Hypothalamus (tissue), 51 donors: ENCODE measurements at places on chromosomes 7 and 10.
A peak's percentile ranks its signal among the peaks of the same experiment; 100 is the strongest.

DNA sequence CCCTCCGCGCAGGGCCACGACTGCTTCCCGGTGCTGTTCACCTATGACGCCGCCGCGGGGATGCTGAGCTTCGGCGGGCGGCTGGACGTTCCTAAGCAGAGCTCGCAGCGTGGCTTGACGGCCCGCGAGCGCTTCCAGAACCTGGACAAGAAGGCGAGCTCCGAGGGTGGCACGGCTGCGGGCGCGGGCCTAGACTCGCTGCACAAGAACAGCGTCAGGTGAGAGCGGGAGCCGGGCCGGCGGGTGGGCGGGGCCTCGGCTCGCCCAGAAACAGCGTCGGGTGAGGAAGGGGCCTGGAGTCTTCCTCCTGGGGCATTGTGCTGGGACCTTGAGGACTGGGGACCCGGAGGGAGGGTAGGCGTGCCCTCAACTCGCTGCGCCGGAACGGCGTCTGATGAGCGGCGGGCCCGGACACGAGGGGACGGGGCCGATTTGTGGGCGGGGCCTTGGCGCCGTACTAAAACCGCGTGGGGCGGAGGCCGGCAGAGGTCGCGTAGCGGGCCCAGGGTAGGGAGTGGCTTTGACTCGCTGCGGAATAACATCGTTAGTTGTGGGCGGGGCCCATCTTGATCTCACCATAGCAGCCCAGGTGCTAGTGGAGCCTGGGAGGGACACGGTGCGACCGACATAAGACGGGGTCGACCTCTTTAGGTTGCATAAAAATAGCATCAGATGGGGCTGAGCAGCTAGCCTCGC is 15.6 kb downstream of the PDAP1 start:
- peak; percentile 65 for DNase-seq

GRCh38 chr10:47078393-47079203 is 167.4 kb downstream of the PTPN20 start:
- no peak for DNase-seq

- no peak for DNase-seq
Measured at GRCh38 chr7:45179666-45180065, 22.1 kb downstream of the RAMP3 start.

DNA sequence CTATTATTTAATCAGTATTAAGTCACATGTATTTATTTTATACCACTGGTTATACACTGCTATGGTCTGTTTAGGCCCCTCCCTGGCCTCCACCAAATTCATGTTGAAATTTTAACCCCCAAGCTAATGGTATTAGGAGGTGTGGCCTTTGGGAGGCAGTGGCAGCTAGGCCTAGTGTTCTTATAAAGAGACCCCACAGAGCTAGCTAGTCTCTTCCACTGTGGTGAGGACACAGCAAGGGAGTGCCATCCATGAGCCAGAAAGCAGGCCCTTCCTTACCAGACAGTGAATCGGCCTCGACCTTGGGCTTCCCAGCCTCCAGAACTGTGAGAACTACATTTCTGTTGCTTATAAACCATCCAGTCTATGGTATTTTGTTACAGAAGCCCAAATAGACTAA is 28.7 kb downstream of the RBM48 start:
- DNase-seq = no peak

GRCh38 chr10:102175415-102175814 is 23.2 kb downstream of the NOLC1 start:
- peak; percentile 26 for DNase-seq

DNA sequence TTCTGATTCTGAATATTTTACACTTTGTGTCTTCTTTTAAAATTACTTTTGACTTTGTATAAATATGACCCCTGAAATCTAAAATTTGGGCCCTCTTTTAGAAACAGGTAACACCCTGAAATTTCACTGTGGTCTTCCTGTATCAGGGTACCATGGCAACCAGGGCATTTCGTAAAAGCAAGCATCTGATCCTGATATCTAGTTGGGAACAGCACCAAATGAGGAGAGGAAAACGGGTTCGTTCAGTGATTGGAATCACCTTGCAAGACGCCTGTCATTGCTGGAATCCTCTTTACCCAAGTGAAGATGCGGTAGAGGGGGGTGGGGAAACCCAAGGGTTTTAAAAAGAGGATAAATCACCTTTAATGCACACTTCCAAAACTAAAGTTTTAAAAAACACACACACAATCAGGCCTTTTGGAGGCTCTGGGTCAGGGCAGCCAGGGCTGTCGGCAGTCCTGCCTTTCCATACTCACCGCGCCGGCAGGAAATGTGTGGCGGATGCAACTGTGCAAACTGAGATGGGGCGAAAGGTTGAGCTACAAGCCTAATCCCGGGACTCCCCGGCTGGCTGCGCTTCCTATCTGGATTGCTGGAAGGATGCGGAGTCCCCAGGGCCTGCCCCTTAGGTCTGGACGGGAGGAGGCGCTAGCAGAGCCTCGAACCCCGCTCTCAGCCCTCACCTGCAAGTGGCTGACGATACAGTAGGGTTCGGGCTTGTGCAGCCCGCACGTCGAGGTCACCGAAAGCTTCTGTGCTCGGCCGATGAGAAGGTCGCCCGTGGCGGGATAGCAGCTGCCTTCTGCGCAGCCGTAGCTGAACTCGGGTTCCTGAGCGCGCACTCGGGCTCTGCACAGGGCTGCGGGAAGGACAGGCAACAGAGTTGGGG is 1.8 kb downstream of the LAMB1 start:
- DNase-seq = no peak

DNA sequence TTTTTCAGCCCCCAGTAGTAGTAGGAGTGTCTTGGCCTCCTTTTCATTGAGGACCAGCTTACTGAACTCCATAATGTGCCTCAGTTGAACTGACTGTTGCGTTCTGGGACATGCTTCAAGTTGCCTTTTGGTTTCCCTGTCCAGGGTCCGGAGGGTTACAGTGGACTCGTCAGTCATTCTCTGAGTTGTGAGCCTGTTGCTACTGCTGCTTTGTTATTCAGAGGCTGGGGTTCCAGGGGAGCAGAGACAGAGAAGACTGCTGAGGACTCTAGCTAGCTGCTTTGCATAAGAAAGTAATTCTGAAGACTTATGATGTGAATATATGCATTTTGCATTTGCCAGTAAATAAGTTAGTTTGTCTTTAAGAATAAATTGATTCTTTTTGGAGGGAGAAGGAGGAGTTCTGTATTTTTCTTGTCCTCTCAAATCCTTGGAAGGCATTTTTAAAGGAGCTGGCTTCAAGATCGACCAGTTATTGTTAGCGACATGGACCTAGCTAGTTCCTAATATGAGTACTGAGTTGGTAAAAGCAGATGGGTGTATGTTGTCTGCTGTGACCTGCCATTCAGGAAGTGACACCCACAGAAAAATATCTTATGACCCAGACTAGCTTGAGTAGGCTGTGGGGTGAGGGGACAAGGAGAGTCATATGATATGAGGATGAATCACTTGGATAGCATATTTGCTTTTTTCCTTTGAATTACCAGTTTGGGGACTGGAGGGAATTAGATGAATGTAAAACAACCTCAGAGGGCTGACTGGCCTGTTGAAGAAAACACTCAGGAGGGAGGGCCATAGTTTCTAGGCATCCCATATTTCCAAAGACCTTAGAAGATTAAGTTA is 8.3 kb downstream of the PI4K2A start:
- DNase-seq = peak; percentile 10

- DNase-seq = no peak
Measured at GRCh38 chr10:97279121-97279815, 13.2 kb downstream of the ARHGAP19 start.

DNA sequence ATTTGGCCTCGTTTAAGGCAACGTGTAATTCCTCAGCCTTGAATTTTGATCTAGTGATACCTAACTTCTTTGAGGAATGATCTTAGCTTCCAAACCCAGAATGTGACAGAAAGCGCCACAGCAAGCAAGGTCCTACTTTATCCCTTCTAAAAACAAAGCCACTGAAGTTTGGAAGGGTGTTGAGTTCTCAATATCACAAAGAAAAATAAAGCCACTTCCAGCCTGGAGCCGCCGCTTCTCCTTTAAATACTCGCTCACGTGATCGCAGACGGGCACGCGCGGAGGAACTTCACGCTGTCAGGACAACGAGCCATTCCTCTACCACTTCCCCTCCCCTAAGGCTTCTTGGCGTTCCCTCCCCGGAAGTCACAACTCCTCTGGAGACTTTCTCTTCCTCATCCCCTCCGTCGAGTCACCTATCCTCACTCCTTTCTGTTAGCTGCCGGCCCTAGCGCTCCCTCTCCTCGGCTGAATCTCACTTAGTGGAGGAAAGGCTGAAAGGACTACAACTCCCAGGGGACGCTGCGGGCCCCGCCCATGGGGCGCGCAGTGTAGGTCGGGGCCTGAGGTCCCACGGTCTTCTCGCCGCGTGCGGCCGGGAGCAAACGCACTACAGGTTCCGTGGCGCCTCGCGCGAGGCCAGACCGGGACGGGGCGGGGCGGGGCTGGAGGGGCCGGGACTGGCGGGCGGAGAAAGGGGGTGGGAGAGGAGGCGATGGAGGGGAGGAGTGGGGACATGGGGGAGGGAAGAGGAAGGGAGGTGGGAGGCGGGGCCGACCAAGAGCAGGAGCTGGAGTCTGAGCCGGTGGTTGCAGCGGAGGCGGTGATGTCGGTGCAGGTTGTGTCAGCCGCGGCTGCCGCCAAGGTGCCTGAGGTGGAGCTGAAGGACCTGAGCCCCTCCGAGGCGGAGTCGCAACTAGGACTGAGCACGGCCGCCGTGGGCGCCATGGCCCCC is at the start of gene AHCYL2:
Gene AHCYL2, plus strand, starts transcription at position 780 of the 955 bp plus-strand sequence.
- DNase-seq = peak; percentile 97

- no peak for DNase-seq
Measured at GRCh38 chr10:119084896-119085295, 4.3 kb upstream of the EIF3A start.

- DNase-seq = no peak
Measured at GRCh38 chr7:129835569-129835968, 117.2 kb downstream of the UBE2H start.

GRCh38 chr10:35415505-35415904 is 79.2 kb downstream of the CCNY start:
- no peak for DNase-seq

DNA sequence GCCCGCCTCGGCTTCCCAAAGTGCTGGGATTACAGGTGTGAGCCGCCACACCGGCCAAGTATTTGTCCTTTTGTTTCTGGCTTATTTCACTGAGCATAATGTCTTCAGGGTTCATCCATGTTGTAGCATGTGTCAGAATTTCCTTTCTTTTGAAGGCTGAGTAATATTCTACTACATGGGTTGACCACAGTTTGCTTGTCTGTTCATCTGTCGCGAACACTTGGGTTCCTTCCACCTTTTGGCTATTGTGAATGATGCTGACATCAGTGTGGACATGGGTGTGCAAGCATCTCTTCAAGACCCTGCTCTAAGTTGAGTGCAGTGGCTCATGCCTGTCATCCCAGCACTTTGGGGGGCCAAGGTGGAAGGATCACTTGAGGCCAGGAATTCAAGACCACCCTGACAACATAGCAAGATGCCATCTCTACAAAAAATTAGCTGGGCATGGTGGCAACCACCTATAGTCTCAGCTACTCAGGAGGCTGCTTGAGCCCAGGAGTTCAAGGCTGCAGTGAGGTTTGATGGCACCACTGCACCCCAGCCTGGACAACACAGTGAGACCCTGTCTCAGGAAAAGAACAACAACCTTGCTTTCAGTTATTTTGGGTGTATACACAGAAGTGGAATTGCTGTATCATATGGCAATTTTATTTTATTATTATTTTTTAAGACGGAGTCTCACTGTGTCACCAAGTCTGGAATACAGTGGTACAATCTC is 17.0 kb downstream of the CHST12 start:
- no peak for DNase-seq

DNA sequence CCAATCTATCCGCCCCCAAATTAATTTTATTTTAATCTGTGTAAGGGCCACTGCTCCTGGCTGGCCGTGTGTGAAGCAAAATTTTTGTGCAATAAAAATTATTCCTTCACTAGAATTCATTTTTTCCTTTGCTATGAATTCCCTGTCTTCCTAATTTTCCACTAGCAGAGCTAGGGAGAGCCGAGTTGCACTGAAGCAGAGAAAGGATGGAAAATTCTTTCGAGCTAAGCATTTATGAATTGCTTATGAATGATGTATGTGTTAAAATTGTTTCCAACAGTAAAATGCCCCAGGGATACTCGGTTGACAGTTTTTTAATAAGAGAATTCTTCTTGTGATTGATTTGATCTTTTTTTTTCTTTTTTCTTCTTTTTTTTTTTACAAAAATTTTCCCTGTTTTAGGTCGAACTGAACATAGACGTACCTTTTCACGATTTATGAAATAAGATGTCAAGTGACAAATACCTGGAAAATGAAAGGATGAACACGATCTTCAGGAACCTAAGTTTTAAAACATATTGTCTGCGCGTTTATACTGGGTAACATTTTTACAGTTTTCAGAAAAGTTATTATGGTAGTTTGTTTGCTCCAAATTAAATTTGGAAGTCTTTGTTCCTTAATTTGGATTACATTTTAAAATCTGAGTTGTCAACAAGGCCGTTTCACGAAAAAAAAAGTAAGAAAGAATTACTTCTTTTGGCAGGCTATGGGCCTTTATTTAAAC is 288.8 kb upstream of the NFE2L3 start:
- no peak for DNase-seq

DNA sequence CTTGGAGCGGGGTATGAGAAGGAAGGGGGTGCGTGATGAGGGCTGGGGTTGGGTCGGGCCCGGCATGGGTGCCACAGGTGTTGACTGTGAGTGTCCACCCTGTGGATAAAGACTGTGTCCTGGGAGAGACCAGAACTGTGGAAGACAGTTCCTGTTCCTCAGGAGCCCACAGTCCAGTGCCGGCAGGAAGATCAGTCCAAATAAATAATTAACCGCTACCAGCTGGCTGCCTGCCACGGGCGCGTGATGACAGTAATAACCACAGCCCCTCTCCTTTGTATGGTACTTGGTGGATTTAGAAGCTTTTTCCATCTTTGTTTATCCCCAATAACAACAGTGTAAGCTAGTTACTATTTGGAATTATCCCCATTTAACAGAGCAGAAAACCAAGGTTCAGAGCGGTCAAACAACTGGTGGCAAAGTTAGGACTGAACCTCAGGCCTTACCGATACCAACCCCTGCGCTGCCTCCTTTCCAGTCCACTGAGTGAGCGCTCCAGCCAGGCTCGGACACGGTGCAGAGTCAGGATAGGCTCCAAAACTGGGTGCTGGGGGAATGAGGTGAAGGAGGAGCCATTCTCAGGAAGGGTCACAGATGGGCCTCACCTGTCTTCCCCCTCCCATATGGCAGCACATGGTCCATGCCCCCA is 5.1 kb downstream of the ZMIZ1 start:
- DNase-seq = no peak

- DNase-seq = no peak
Measured at GRCh38 chr10:126061526-126061925, 165.2 kb downstream of the FANK1 start.
